ENCODE measurements at places on chromosomes 12 and 14. TPM values are rescaled to one million over a fixed set of nuclear protein-coding genes. Genes with fewer than 3 reads are reported as not detected.

Gene SDSL
- polyA plus RNA-seq, result 12.7 TPM

Gene TMEM132C
- polyA plus RNA-seq, result 2.7 TPM

Gene SCNN1A
- 12.6 TPM for polyA plus RNA-seq

Gene NPFF
- not detected for polyA plus RNA-seq

Gene DLGAP5
- polyA plus RNA-seq, result 31.1 TPM

Gene PITPNM2
- 6.4 TPM for polyA plus RNA-seq

All from left renal pelvis (tissue), 4 donors.